Stimulated activated CD4-positive, alpha-beta T cell treated with anti-CD3 and anti-CD28 coated beads, Interleukin-4, amount 100 ng/mL, for 48 hours (primary cell): ENCODE measurements at places on chromosomes 1 and 21.

DNA sequence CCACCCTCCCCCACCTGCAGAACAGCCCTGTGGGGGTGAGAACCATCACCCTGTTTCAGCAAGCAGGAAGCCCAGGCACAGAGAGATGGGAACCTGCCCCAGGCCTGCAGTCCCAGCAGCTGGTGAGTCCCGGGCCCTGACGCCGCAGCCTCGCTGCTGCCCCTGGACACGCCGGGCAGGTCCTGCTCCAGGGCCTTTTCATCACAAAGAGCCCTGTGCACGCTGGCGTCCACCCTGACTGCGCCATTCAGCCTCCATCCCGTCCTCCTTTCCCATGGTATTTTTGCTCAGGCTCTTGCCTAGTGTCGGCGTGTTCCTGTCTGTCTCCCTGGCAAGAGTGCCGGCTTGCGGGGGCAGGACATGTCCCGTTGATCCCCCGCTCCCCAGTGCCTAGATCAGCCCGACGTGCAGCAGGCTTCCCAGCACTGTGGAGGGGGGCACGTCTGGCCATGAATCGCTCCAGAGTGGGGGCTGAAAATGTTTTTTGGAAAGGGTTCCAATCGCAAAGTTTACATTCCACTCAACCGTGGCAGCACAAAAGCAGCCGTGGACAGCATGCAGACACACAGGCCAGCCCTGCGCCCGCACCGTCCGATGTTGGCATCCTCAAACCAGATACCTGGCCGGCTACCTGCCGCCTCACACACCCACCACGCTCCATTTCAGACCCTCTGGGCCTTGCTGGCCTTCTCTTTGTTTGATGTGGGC lies 6.3 kb upstream of the TTC34 start:
- DNase-seq: no peak

DNA sequence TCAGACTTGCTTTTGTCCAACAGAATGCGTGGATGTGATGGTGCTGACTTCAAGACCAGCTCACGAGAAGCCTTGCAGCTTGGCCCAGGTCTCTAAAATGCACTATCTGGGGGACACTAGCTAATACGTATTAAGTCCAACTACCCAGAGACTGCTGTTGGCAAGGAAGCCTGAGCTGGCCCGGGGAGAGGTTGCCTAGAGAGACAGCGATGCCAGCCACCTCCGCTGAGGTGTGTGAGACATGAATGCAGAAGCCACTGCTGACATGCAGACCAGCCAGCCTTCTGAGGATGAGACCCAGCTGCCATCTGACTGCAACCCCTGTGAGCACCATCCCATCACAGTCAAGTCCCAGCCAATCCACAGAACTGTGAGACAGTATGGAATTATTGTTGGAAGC lies 32.5 kb downstream of the THAP3 start:
- DNase-seq: no peak

GRCh38 chr1:8424539-8425116 lies 106.7 kb downstream of the SLC45A1 start:
- DNase-seq: peak; percentile 16

- no peak for DNase-seq
Measured at GRCh38 chr1:54835970-54836369, 34.8 kb upstream of the TTC22 start.

- DNase-seq: peak; percentile 23
Measured at GRCh38 chr1:171817511-171818265, 23.6 kb upstream of the DNM3 start.

DNA sequence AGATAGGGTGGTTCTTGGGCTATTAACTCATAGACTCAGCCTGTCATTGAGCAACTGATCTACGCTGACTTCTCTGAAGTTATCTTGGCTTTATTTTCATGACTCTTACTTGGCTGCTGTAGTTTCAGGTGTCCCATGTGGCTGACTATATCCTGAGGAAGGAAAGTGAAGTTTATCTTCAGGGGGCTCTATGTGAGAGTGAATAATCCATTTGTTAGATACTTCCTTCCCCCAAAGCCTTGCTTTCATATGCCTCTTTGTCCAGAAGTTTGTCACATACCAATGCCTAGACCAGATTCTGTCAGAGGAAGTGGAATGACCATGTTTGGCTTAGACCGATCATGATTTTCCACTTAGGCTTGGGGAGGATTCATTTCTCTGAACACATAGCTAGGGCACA lies 27.9 kb upstream of the C1orf87 start:
- DNase-seq: no peak

GRCh38 chr1:69921486-69921885 lies 283.9 kb downstream of the LRRC40 start:
- no peak for DNase-seq

DNA sequence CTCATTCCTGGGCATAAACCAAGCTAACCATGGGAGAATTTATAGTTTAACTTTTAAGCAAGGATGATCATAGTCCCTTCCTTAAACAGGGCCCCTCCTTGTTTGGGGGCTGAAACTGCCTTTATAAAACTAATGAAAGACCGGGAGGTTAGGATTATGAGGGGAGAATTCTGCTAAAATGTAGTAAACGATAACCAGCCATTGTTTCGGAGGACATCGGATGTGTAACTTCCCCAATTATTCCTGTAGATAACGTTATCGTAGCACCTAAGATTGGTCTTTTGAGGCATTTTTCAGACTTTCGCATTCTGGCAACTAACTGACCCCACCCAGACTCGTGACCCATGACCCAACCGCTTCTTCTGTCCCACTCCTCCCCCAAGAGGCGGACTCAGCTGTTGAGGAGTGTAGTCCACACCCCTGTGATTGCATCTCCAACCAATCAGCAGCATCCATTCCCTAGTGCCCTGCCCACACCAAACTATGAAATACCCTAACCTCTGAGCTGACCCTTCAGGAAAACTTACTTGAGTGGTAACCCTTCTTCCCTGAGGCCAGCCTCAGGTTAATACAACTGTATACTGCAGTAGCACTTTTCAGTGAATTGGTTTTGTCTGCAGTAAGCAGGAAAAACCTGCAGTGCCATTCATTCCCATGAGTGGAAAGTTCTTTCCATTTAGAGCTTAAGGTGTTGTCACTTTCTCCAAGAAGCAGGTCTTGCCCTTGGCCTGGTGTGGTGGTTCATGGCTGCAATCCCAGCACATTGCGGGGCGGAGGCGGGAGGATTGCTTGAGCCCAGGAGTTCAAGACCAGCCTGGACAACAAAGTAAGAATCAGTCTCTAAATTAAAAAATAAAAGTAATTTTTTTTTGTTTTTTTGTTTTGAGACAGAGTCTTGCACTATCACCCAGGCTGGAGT lies 823 bp upstream of the SYF2 start:
- DNase-seq: peak; percentile 65

DNA sequence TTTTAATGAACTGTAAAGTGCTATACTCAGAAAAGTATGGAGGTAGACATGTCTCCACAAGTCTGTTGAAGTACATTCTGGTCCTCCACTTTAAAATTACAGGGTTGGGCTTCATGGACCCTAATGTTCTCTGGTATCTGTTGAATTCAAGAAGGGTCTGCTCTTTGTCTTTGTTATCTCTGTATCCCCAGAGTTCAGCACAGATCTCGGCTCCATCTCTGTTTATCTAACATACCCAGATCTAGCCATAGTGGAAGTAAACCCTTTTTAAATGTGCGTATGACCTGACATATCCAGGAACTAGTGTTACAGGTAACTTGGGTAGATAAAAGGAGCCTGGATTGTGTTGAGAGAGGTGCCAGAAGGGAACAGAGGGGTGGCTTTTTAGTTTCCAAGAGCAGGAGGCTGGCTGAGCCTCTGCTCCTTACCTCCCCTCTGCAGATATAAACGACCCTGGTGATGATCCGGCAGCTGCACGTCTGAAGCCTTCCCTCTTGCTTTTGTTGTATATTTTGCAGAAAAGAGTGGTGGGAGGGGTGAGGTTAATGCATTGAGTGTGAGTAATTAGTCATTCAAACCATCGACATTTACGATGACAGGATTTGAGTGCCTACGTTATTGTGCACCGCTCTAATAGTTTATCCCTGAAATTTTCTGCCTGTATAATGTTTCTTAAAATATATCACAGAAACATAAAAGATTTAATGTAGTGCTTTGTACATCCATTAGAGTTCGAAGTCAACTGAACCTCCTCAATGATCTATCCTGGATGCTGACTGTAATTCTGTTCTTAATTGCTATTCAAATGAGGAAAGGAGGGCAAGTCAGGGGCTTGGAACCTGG lies 30.8 kb downstream of the ELAVL4 start:
- DNase-seq: no peak

GRCh38 chr1:114397601-114398000 lies 113.4 kb downstream of the TRIM33 start:
- no peak for DNase-seq

DNA sequence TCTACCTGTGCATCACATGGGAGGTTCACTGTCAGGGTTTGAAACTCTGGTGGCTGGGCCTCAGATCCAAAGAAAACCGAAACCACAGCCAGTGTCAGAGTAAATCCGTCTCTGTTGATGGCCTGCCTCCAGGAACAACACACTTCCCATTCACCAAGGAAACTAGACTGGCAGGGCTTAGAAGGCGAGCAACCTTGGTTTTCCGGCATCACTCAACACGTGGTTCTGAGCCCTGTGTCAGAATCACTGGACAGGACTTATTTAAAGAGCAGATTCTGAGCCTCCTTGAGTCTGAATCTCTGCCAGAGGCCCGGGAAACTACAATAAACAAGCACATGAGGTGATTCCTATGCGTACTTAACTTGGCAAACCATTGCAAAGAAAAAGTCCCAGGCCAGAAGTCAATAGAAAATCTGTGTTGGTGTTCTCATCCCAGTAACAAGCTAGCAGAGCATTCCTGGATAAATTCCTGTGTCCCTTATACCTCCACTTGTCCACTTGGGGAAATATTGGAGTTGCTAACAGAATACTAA lies 70.0 kb downstream of the KCTD3 start:
- no peak for DNase-seq

- DNase-seq: no peak
Measured at GRCh38 chr1:113899111-113899510, 5.5 kb downstream of the AP4B1 start.

GRCh38 chr1:109041621-109042468 lies at the start of gene WDR47:
WDR47 (minus strand) TSS chr1:109042102; CDS start chr1:109023512, 18,590 bp downstream.
- peak; percentile 90 for DNase-seq

GRCh38 chr1:66012106-66012784 lies 219.6 kb downstream of the PDE4B start:
- DNase-seq: no peak

DNA sequence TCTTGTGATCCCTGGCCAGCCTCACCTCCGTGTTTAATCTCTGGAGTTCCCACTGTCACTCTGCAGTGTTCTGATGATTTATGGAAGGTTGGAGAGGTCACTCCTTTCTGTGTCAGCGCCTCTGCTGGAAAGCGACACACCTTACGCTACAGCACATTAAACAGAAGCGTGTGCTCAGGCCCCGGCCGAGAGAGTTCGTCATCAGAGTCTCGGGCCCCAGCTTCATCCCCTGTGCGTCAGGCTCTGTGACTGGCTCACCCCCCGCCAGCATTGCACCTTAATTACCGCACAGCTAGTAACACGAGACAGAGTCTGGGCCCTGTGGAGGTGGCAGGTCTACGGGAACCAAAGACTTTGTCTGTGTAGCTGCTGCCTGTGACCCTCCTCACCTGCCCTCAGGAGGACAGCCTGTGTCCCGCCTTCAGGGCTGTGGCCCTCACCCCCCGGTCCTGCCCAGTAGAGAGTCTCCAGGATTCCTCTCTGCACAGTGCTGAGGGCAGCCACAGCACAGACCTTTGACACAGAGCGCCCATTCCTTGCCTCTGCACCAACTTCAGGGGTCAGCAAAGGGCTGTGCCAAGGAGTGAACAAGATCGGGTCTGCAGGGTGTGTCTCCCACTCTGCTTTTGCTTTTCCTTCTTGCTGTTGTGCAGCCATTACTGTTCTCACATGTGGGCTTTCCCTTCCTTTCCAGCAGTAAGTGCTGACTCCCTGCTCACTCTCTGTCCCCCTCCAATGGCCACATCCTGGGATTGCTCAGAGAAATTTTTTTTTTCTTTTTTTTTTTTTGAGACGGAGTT lies 157.6 kb downstream of the PGBD5 start:
- no peak for DNase-seq

DNA sequence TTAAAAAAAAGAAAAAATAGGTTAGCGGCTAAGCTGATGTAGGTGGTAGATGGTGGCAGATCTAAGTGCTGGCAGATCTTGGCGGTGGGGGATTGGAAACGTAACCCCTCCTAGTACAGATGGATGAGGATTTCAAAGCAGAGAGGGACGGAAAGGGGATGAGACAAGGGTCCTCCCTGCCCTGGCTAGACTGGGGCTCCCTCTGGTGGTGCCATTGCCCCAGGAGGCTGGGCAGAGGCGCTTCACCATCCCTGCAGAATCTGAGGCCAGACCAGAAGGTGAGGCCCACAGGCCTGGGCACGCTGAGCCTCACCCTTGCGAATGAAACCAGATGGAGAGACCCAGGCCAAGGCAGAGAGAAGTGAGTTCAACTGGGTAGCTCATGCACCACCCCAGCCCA lies 7.0 kb upstream of the PLEKHA6 start:
- DNase-seq: no peak

DNA sequence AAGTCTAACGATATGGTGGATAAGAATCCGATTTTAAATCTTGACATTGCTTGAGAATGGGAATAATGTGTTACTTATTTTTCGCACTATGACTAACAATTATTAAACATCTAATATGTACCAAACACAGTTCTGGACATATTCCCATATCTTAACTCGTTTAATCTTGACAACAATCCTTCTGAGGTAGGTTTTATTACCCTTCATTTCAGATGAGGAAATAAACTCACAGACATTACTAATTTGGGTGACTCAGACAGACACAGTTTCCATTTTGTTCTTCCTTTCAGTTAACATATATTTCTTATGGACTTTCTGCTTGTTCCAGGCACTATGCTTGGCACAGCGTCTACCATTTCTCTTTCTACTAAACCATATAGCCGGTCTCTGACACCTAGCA lies 244.8 kb downstream of the SMYD3 start:
- no peak for DNase-seq

- DNase-seq: no peak
Measured at GRCh38 chr1:211800925-211801607, 29.5 kb downstream of the LPGAT1 start.

GRCh38 chr1:226479474-226479873 lies 69.1 kb upstream of the STUM start:
- DNase-seq: no peak

GRCh38 chr1:186700722-186701121 lies 20.5 kb upstream of the PTGS2 start:
- no peak for DNase-seq
